ENCODE measurements at places on chromosomes 5 and 9.

GRCh38 chr5:134079748-134080581 is 34.5 kb upstream of the TCF7 start:
- DNase-seq = no peak

GRCh38 chr9:92723299-92723625 is 41.4 kb downstream of the BICD2 start:
- no peak for DNase-seq

DNA sequence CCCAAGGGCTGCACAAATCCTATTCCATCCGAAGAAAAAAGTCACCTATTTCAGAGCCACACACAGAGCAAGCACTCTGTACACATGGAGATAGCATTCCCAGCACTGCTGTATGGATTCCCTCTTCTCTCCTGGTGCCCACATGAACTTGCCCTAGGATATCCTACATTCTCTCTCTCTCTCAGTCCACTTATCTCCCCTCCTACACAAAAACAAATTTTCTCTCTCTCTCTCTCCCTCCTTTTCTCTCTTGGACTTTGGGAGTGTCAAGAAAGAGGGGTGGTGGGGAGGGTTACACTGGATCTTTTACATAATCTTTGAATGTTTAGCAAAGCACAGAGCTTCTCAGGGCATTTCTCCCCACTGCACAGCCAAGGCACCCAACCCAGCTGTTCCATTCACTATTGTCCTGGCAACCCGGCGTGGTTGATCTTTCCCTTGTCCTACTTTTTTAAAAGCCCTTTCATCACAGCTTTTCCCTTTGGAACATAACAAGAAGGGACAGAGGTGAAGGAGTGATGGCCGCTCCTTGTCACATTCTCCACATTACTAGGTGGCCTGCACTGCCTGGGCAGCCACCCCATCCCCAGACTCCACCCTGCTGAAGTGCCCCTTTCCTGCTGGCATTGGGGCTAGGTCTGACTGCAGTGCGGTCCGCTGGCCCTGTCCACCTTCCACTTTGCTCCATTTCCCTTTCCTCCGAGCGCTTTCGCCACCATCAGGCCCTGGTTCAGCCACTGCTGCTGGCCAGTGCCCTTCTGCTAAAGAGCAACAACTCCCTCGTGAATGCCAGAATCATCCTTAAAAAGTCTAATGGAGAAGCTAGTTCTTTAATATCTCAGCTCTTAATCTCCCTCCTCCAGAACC is 22.2 kb upstream of the SLC1A3 start:
- no peak for DNase-seq

- DNase-seq = no peak
Measured at GRCh38 chr9:114288193-114289091, 34.5 kb upstream of the ORM1 start.

DNA sequence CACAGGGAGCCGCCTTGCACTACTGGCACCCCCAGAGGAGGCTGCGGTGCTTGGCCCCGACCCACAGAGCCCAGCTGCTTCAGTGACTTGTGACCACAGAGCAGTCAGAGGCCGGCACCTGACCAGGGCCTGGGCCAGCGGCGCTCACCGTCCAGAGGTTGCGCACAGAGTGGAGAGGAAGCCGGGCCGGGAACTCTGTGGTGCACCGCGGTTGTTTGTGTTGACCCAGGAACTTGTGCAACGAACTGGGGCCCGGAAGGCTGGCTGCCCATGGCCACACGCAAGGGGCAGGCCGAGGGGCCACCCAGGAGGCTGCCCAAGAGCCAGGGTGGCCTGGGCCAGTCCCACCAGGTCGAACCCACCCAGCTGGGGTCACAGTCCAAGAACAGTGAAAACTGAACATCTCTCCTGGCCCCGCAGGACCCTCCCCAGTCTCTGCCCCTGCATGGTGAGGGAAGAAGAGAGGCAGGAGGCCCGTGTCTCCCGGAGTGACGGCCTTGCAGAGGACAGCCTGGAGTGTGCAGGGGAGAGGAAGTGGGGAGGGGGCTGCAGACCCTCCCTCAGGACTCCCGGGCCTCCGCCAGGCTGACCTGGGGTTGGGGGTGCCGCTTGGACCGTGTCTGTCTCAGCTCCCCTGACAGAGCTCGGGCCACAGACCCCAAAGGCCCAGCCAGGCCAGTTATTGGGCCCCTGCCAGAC is 42.8 kb upstream of the EGFL7 start:
- no peak for DNase-seq

DNA sequence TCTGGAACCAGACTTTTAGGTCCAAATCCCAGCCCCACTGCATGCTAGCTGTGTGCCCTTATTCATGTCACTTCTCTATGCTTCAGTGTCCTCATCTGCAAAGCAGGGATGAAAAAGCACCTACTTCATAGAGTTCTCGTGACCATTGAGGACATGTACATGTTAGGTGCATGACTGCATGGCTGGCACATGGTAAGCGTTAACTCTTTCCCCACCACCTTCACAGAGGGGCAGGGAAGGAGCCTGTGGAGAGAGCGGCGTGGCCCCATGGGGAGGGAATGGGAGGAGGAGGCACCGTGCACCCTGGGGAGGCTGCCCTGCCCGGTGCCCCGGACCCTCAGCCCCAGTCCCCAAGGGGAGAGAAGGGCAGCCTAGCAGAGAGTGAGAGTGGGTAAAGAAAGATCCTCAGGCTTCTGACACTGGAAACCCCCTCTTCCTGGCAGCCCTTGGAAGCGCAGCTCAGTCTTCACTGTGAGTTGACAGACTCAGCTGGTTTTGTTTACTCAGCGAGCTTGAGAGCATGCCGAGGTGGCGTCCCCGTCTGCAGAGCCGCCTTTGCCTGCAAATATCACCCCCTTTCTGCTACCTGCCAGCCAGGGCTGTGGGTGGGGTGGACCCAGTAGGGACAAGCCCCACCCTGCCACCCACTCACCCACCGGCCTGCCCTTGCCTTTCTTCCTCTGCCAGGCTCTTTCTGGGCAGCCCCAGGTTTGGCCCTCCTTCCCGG is 10.6 kb upstream of the ANGPTL2 start:
- no peak for DNase-seq

- DNase-seq = no peak
Measured at GRCh38 chr9:33146298-33146697, 20.8 kb downstream of the B4GALT1 start.

DNA sequence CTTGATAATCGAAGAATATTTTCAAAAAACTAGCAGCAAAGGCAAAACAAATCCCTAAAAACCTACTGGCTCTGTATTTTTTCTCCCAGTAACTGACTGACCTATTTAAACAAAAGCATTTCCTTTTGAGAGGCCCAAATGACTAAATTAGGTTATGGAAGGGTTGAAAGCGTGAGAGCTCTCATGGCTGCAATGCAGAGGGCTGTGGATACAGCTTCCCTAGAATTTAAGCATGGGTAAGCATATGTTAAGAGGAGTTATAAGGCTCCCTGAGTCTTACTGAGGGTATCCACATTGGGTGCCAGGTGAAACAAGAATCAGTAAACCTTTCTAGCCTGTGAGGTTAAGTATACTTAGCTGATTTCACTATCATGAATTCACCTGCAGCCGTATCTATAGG is 32.3 kb downstream of the SHISAL2B start:
- no peak for DNase-seq

GRCh38 chr9:70542311-70542931 is 128.0 kb upstream of the KLF9 start:
- DNase-seq = no peak

DNA sequence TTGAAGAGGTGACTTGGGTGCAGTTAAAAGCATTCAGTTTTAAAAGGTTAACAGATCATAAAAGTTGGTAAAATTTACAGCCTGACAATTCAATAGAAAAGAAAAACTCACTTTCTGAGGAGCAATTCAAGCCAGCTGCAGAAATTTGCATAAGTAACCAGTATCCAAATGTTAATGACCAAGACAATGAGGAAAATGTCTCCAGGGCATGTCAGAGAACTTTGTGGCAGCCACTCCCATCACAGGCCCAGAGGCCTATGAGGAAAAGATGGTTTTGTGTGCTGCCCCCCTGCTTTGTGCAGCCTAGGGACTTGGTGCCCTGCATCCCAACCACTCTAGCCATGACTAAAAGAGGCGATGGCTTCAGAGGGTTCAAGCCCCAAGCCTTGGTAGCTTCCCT is 1406.5 kb upstream of the ACO1 start:
- DNase-seq = no peak

DNA sequence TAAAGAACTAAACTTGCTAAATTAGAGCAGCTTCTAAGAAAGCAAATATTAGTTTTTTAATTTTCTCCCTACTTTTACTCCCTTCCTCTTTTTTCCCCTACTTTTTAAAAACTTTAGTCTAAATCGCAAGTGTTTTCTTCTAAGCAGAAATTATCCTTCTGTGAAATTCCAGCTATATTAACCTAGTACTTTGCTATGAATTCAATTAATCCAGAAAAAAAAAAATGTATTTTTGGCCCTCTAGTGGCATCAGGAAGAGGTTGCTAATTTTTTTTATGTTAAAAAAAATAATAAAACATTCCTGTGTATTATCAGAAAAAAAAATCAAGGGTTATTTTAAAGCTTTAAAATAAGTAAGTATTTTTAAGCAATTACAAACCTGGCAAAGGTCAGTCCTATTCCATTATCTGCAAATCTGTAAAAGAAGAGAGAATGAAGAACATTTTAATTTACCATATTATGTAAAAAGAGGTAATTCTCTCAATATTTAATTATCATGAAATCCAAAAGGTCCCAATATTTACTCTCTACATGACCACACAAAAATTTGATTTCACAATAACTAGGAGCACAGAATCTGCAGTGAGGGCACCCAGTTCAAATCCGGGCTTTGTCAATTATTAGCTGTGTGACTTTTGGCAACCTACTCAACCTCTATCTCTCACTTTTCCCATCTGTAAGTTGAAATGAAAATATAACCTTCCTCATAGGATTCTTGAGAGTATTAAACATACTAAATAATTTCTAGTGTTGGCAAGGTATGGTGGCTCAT is 52.0 kb downstream of the CEMIP2 start:
- no peak for DNase-seq

DNA sequence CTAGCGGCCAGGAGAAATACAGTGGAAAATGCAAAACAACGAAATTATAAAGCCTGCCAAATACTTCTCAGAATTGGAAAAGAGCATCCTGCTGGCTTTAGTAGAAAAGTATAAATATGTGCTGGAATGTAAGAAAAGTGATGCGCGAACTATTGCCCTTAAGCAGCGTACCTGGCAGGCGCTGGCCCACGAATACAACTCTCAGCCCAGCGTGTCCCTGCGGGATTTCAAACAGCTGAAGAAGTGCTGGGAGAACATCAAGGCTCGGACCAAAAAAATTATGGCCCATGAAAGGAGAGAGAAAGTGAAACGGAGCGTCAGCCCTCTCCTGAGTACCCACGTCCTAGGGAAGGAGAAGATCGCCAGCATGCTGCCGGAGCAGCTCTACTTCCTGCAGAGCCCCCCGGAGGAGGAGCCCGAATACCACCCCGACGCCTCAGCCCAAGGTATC is 15.0 kb downstream of the MSANTD3 start:
- DNase-seq = no peak

DNA sequence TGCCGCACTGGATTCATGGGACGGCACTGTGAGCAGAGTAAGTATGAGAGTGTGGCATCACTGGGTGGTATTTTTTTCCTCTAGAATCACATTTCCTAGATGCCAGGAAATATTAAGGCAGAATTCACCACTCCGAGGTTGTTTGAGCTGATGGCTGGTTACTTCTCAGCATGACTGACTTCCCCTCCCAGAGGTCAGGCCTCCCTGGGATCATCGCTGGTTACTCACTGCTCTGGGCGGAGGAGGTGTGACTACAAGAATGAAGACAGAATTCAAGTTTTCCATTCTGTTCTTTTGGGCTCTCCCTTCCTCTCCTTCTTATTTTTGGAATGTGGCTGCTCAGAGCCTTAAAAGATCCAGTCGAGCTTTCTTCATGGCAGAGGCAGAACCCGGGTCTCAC is 76.6 kb upstream of the PRRC1 start:
- no peak for DNase-seq

- DNase-seq = no peak
Measured at GRCh38 chr5:127295454-127295853, 4.9 kb downstream of the MEGF10 start.

- DNase-seq = no peak
Measured at GRCh38 chr5:85453026-85453349, 1068.3 kb upstream of the EDIL3 start.

DNA sequence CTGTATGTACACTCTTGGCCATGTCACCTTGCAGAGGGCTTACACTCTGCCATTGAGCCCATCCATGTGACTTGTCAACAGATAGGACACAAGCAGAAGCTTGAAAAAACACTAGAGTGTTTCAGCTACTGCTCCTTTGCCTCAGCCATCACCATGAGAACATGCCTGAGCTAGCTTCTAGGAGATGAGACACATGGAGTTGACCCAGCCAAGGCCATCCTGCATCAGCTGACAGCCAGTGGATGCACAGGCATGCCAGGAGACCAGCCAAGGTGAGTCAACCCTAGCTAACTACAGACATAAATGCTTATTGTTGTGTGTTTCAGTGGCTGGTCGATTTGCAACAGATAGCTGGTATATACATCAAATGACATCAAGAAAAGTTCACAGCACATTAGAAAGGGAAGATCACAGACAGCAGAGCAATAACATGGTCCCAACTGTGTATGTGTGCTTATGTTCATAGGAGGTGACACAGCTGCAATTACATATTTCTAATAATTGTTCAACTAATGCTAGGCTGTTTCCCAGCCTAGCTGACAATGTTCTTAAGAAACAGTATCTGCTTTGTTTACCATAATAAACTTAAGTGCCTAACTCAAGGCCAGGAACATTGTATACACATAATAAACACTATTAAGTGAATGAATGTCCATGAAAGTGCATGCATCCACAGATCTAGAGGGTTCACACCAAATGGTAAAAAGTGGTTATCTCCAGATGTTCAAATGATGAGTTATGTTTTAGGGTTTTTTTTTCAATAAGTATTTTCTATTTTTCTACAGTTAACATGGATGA is 105.7 kb downstream of the SPOCK1 start:
- DNase-seq = no peak
